ENCODE measurements at places on chromosomes 6 and 20. TPM values are rescaled to one million over a fixed set of nuclear protein-coding genes. Genes with fewer than 3 reads are reported as not detected.

Gene GPR6
- not detected for total RNA-seq

Gene YTHDF1
- 43.7 TPM for total RNA-seq

Gene ZFP57
- total RNA-seq: 2.6 TPM

Gene MAP1LC3A
- total RNA-seq: 2.4 TPM

Gene PGC
- total RNA-seq: not detected

Gene TXLNB
- 0.05 TPM for total RNA-seq

Gene AGER
- total RNA-seq: 18.5 TPM

Gene SLA2
- total RNA-seq: 54.9 TPM

Gene FAM162B
- total RNA-seq: not detected

Gene KCNK5
- total RNA-seq: 41.5 TPM

Gene CFAP206
- total RNA-seq: not detected

Gene DNAAF9
- 2.3 TPM for total RNA-seq

Gene EFCAB8
- total RNA-seq: 0.37 TPM

Gene COL10A1
- not detected for total RNA-seq

Gene HLA-DQB2
- 0.30 TPM for total RNA-seq

Gene GLP1R
- total RNA-seq: 0.05 TPM

Gene SLC22A16
- total RNA-seq: not detected

All from activated T-helper 2 cell treated with anti-CD3 and anti-CD28 coated beads, Interferon-gamma antibody, Interleukin-2, Interleukin-4, amounts not matched to agents 10 μg/mL and 5 μg/mL and 100 μg/mL, durations not matched to agents 14 hours and 24 hours and 36 hours (primary cell).